ENCODE measurements at places on chromosomes 11 and 22.
A peak's percentile ranks its signal among the peaks of the same experiment; 100 is the strongest.

- no peak overlapping the region for H3K27ac ChIP-seq
- no peak for DNase-seq
- H3K4me1 ChIP-seq: no peaks in the 10 kb centered on the region
- no peaks in the 10 kb centered on the region for H3K27me3 ChIP-seq
These were observed 291.5 kb upstream of the CCDC179 start for GRCh38 chr11:23151819-23152218.

GRCh38 chr11:22190827-22191463 lies 1.9 kb upstream of the ANO5 start:
- no peaks in the 10 kb centered on the region for H3K36me3 ChIP-seq
- no peaks in the 10 kb centered on the region for H3K27me3 ChIP-seq
- H3K27ac ChIP-seq: no peak overlapping the region
- DNase-seq: no peak

GRCh38 chr11:17581732-17582053 lies 34.6 kb downstream of the OTOG start:
- H3K27ac ChIP-seq: no peak overlapping the region
- H3K4me1 ChIP-seq: no peaks in the 10 kb centered on the region
- no peak overlapping the region for H3K4me3 ChIP-seq
- H3K36me3 ChIP-seq: no peaks in the 10 kb centered on the region
- no peaks in the 10 kb centered on the region for H3K27me3 ChIP-seq
- DNase-seq: no peak

DNA sequence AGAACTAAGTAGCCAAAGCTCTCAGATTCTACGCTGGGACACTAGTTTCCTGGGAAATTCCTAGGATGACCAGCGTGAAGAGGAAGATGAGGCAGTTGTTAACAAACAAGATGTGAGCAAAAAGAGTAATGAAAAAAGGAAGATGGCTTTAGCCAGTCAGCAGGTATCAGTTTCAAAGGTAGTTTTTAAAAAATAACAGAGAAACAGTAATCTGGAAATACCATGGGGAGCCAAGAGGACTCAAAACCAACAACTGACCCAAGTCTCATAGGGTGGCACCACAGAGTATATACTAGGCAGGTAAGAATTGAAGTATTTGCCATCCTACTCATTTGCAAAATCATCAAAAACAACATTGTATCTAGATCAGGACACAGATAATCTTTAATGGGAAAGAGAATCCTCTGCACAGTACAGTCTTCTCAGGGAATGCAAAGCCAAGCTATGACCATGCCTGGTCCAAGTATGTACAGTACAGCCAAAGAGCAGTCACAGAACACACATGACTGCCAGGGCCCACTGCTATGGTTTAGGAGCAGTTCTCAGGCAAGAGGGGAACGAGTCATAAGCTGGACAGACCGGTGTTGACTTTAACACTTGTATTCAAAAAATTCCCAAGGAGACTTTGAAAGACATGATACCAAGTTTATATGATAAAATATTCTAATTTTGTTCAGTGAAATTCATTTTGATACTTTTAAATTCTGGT lies 20.6 kb downstream of the MSANTD4 start:
- H3K27me3 ChIP-seq: no peaks in the 10 kb centered on the region
- DNase-seq: no peak
- H3K27ac ChIP-seq: no peak overlapping the region
- H3K4me1 ChIP-seq: no peaks in the 10 kb centered on the region
- H3K36me3 ChIP-seq: no peaks in the 10 kb centered on the region
- no peak overlapping the region for H3K4me3 ChIP-seq

DNA sequence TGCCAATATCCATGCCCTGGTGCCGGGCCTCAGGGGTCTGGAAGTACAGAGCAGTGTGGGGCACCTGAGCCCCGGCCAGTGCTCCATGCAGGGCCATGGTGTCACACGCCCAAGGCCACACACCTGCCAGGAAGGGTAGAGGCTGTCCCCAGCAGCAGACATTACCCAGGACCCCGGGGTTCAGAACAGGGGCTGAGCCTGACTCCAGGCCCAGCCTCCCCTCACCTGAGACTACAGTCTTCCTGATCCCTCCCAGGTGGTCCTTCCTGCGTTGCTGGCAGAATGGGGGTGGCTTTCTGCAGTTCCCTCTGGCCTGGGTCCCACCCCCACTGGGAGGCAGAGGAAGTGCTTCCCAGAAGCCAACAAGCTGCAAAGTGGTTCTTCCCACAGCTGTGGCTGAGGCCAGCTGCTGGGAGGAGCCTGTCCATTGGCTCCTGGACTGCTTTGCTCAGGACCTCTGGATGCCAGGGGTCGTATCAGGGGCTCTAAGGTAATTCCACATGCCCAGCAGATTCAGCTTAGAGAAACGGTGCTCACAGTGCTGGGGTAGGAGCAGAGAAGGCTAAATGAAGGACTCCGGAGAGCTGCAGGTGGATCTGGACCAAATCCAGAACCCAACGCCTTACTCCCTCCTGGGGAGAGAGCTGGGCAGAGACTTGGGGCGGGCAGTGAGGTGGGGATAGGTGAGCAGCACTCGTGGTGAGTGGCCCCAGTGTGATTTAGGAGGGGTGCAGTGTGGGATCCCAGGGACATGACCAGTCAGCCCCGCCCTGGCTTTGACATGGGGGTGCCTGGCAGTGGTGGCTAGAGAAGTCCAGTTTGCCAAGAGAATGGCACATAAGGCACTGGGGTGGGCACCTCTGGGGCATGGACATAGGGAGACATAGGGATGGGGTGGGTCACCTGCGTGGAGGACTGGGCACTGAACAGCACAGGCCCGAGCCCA lies 12.6 kb downstream of the TCIRG1 start:
- no peak for DNase-seq
- peaks cover 34% of the 10 kb centered on the region for H3K36me3 ChIP-seq
- no peak overlapping the region for H3K27ac ChIP-seq
- no peaks in the 10 kb centered on the region for H3K27me3 ChIP-seq
- H3K4me1 ChIP-seq: no peaks in the 10 kb centered on the region

GRCh38 chr22:25668437-25668836 lies 73.6 kb upstream of the MYO18B start:
- H3K4me3 ChIP-seq: no peak overlapping the region
- H3K27me3 ChIP-seq: no peaks in the 10 kb centered on the region
- H3K4me1 ChIP-seq: no peaks in the 10 kb centered on the region
- no peaks in the 10 kb centered on the region for H3K36me3 ChIP-seq
- DNase-seq: no peak

DNA sequence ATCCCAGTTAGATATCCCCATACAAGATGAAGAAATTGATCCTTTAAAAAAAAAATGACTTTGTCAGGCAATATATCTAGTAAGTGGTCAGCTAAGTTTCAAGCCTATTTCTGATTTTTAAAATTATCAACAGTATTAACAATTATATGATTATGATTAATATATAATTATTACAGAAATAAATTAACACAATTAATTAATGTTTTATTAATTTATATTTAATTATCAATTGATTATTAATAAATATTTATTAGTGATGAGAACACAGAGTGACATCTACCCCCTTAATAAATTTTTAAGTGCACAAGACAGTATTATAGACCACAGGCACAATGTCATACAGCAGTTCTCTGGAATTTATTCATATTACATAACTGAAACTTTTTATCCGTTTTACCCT lies 22.0 kb downstream of the MUC15 start:
- no peaks in the 10 kb centered on the region for H3K36me3 ChIP-seq
- no peaks in the 10 kb centered on the region for H3K4me1 ChIP-seq
- DNase-seq: no peak
- H3K27me3 ChIP-seq: no peaks in the 10 kb centered on the region

DNA sequence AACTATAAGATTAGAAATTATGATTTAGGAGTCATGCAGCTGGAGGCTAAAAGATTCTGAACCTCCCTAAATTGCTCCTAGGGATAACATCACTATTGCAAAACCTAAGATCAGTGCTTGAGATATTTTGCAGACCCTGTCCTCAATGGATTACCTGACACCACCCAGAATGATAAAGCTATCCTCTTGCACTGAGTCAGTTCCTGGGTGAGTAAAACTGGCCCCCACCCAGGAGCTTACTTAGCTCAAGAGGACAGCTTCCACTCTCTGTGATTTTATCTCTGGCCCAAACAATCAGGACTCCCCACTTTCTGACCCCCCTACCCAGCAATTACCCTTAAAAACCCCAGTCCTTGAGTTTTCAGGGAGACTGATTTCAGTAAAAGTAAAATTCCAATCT lies 2074.4 kb upstream of the RAG2 start:
- no peak overlapping the region for H3K4me3 ChIP-seq
- H3K27ac ChIP-seq: no peak overlapping the region
- H3K27me3 ChIP-seq: no peaks in the 10 kb centered on the region
- DNase-seq: no peak

DNA sequence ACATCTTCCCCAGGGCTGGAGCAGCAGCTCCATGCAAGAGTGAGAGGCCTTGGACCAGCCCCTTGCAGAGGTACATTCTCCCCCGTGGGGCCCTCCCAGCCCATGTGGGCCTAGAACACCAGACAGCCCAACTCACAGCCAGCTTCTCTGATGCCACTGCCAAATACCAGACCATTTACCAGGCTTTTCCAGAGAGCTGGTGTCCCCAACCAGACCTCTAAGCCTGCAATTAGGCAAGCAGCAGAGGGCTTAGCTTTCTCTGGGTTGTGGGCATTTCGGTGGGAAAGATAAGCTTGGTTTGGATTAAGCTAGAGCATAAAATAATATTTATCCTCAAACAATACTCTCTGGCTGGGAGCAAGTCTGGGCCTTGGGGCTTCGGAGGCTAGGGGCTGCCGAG lies 75.6 kb downstream of the TP53I11 start:
- H3K27me3 ChIP-seq: no peaks in the 10 kb centered on the region
- H3K27ac ChIP-seq: no peak overlapping the region
- H3K4me1 ChIP-seq: no peaks in the 10 kb centered on the region
- no peak overlapping the region for H3K4me3 ChIP-seq
- peaks cover 9% of the 10 kb centered on the region for H3K36me3 ChIP-seq
- DNase-seq: no peak

GRCh38 chr11:2576111-2576510 lies 123.7 kb downstream of the KCNQ1OT1 start:
- H3K27ac ChIP-seq: no peak overlapping the region
- H3K36me3 ChIP-seq: no peaks in the 10 kb centered on the region
- H3K27me3 ChIP-seq: no peaks in the 10 kb centered on the region
- no peaks in the 10 kb centered on the region for H3K4me1 ChIP-seq
- DNase-seq: no peak

GRCh38 chr22:23177197-23177596 lies 3.1 kb upstream of the BCR start:
- peaks cover 55% of the 10 kb centered on the region for H3K4me1 ChIP-seq
- no peaks in the 10 kb centered on the region for H3K36me3 ChIP-seq
- H3K4me3 ChIP-seq: no peak overlapping the region

- no peaks in the 10 kb centered on the region for H3K27me3 ChIP-seq
- H3K27ac ChIP-seq: peak overlapping the region; percentile 15
- peak overlapping the region; percentile 44 for H3K4me3 ChIP-seq
- H3K4me1 ChIP-seq: peaks cover 64% of the 10 kb centered on the region
- peak; percentile 74 for DNase-seq
These were observed 625 bp downstream of the RFPL2 start for GRCh38 chr22:32204040-32204855.

DNA sequence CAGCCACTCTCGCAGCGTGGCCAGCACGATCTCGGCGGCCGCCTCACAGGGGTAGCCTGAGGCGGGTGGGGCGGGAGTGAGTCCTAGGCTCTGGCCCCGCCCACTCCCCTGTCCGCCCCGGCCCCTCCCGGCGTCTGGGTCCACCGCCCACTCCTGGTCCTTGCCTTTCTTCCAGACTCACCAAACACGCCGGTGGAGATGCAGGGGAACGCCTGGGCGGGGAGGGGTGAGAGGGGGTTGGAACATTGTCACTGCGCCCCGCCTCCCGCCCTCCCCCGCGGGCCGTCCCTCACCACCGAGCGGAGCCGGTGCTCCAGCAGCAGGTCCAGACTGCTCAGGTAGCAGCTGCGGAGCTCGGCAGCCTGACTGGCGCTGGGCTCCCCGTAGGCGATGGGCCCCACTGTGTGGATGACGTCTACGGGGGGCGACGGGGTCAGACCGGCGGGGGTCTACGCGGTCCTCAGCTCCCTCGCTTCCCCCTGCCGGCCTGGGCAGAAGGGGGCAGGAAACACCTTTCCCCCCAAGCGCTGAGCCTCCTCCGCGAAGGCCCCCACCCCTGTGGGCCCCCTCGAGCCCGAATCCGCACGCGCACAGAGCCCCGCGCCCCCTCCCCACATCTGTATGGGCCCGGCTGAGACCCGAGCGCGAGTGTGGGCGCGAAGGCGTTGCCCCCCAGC lies 13.2 kb downstream of the OTUB1 start:
- peaks cover 8% of the 10 kb centered on the region for H3K4me1 ChIP-seq
- no peak overlapping the region for H3K4me3 ChIP-seq
- peak; percentile 74 for DNase-seq
- no peaks in the 10 kb centered on the region for H3K27me3 ChIP-seq
- peaks cover 18% of the 10 kb centered on the region for H3K36me3 ChIP-seq

GRCh38 chr11:27838674-27839073 lies 138.4 kb upstream of the BDNF start:
- no peaks in the 10 kb centered on the region for H3K36me3 ChIP-seq
- no peak overlapping the region for H3K27ac ChIP-seq
- DNase-seq: no peak
- no peaks in the 10 kb centered on the region for H3K27me3 ChIP-seq

- H3K4me3 ChIP-seq: no peak overlapping the region
- H3K27me3 ChIP-seq: no peaks in the 10 kb centered on the region
- peaks cover 71% of the 10 kb centered on the region for H3K4me1 ChIP-seq
- H3K27ac ChIP-seq: no peak overlapping the region
- no peak for DNase-seq
These were observed 276.5 kb downstream of the ETS1 start for GRCh38 chr11:128310676-128311445.

- H3K27ac ChIP-seq: no peak overlapping the region
- DNase-seq: no peak
- H3K36me3 ChIP-seq: no peaks in the 10 kb centered on the region
- no peak overlapping the region for H3K4me3 ChIP-seq
- no peaks in the 10 kb centered on the region for H3K27me3 ChIP-seq
These were observed 15.7 kb upstream of the KCNJ11 start for GRCh38 chr11:17403980-17404759.

DNA sequence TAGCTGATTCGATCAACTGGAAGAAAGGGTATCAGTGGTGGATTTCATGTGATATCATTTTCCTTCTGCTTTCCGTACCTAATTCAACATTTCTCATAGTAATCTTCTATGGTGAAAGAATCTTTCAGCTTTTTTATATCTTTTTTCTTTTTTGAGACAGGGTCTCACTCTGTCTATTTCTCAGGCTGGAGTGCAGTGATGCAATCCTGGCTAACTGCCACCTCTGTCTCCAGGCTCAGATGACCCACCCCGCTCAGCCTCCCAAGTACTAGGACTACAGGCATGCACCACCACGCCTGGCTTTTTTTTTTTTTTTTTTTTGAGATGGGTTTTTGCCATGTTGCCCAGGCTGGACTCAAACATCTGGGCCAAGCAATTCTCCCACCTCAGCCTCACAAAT lies 18.6 kb upstream of the CHORDC1 start:
- H3K27me3 ChIP-seq: no peaks in the 10 kb centered on the region
- no peak for DNase-seq
- H3K27ac ChIP-seq: no peak overlapping the region
- H3K4me1 ChIP-seq: peaks cover 7% of the 10 kb centered on the region

DNA sequence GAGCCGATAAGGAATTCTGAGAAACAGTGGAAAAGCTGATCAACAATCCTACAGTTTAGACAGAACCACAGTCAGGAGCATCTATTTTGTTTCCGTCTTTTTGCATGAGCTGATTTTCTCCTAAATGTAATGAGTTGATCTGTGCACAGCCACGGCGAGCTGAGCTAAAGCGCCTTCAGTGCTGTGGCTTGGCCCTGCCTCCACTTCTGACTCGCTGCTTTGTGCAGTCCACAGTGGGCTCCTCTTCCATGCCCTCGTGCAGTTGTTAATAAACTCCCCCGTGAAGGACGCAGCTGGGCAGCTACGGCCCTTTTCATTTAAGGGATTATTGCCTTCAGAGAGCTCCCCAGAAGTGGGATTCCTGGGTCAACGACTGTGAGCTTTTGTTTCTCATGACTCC lies 39.4 kb downstream of the SCUBE1 start:
- H3K27ac ChIP-seq: no peak overlapping the region
- no peak for DNase-seq
- no peaks in the 10 kb centered on the region for H3K27me3 ChIP-seq
- no peaks in the 10 kb centered on the region for H3K36me3 ChIP-seq

All from CD4-positive, alpha-beta memory T cell (primary cell).